ENCODE measurements at places on chromosomes 12 and 14.

DNA sequence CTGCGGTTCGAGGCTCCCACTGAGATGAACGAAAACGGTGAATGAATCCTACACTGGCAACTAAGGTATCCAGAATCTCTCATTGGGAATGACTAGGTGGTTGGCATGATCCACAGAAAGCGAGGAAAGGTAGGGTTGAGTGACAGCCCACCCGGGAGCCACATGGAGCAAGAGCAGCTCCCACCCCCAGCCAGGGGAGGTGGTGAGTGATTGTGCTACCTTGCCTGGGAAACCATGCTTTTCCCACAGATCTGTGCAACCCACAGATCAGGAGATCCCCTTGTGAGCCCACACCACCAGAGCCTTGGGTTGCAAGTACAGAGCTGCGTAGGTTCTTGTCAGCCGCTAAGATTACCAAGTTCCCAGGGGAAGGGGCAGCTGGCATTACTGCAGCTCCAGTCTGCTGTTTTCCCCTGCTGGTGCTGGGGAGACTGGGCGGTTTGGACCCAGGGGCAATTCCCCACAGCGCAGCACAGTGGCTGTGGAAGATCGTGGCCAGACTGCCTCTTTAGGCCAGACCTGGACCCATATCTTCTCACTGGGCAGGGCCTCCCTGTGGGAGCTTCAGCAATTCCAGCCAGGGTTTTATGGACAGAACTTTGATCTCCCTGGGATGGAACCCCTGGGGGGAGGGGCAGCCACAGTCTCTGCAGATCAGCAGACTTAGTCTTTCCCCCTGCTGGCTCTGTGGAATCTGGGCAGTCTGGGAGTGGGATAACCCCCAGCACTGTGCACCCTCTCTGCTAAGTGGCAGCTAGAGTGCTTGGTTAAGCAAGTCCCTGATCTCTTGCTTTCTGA is 44.6 kb upstream of the PPP4R3A start:
- no peak for DNase-seq

DNA sequence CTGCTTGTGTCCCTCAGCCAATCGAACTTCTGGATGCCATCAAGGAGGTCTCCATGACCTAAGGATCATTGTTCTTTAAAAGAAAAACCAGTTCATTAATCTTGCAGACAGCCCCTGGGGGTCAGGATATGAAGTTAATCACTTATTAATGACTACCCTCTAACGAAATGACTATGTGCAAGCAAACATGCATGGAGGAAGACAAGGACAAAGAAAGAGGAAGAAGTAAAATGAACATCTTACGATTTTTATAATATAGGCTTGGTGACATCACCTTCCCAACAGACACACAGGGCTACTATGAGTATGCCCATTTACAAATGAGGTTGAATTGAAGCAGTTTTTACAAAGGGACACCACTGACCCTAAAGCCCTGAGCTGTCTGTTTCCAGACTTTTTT is 111.1 kb upstream of the AMIGO2 start:
- no peak for DNase-seq

DNA sequence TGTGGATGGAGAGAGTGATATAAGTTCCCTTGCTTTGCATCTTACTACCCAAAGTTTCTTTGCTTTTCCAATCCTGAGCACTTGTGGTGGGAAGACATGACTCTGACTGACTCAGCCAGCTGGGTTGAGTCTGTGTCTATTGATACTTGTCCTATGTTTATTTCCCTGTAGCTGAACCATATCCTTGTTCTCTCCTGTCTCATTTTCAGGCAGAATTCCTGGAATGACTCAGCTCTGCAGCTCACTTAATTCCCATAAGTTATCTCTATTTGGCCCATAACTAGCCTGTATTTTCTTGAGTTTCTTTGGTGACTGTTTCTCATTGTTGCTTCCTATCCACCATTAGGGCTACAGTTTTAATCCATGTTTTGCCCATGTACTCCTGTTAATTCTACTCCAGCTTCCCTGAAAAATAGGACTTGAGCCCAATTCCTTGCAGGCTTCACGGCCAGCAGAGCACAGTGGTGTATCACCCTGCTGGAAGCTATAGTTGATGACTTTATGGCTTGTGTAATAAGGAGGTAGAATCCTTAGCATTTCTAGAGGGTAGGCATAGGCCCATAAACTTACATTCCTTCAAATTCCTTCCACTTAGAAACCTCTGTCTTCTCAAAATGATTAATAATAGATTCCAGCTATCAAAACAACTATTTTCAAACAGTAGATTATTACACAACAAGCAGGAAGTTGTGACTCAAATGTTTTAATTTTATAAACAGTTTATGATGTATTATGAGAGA is 183.1 kb downstream of the TMTC3 start:
- no peak for DNase-seq

DNA sequence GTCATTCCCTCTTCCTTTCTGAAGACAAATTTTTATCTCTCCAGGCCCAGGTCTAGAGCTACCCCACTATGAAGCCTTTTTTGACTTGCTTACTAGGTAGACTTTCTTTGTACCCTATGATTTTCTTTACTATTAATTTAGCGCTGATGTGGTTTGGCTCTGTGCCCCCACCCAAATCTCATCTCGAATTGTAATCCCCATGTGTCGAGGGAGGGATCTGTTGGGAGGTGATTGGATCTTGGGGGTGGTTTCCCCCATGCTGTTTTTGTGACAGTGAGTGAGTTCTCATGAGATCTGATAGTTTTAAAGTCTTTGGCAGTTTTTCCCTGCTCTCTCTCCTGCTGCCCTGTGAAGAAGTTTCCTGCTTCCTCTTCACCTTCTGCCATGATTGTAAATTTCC is 118.1 kb downstream of the SLC38A1 start:
- DNase-seq: no peak

GRCh38 chr12:110636516-110636915 is 22.6 kb downstream of the TCTN1 start:
- DNase-seq: no peak

All from activated naive CD4-positive, alpha-beta T cell (primary cell).